Natural killer cell treated with Interleukin-12 subunit alpha and Interleukin-12 subunit beta and Interleukin-15 and Interleukin-18, amount 100 ng/mL, for 72 hours (primary cell): ENCODE measurements at places on chromosomes 2 and 18. TPM values are rescaled to one million over a fixed set of nuclear protein-coding genes. Genes with fewer than 3 reads are reported as not detected.

ZBTB7C gene
- not detected for total RNA-seq

GRCh38 chr2:122864728-122865127 is 1109.3 kb downstream of the TSN start:
- no peaks in the 10 kb centered on the region for H3K27me3 ChIP-seq
- no peak overlapping the region for H3K27ac ChIP-seq
- peaks cover 6% of the 10 kb centered on the region for H3K4me1 ChIP-seq
- DNase-seq: no peak
- peaks cover 5% of the 10 kb centered on the region for H3K36me3 ChIP-seq
- no peak overlapping the region for H3K4me3 ChIP-seq

GRCh38 chr2:149715005-149715592 is 127.5 kb upstream of the MMADHC start:
- H3K27me3 ChIP-seq: no peaks in the 10 kb centered on the region
- DNase-seq: no peak
- H3K36me3 ChIP-seq: no peaks in the 10 kb centered on the region
- H3K4me3 ChIP-seq: no peak overlapping the region
- no peaks in the 10 kb centered on the region for H3K4me1 ChIP-seq

SFT2D3 gene
- total RNA-seq: 5.2 TPM

DNA sequence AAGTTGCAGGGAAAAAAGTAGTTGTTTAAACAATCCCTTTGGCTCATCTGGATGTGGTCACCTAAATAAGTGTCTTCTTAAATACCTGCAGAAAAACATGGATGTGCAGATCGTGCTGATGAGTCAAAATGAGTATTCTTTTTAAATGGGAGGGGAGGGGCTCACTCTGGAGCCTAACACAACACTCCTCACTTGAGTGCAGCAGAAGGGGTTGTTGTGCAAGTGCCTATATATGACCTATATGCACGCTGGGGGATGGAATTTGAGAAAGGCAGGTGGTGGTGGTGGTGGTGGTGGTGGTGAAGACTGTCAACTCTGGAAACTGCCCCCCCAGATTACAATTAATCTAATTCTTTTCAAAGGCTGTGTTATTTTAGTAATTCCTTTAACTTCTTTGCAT is 77.9 kb upstream of the FAM124B start:
- H3K27me3 ChIP-seq: no peaks in the 10 kb centered on the region
- no peak overlapping the region for H3K4me3 ChIP-seq
- H3K4me1 ChIP-seq: peaks cover 18% of the 10 kb centered on the region
- peaks cover 23% of the 10 kb centered on the region for H3K36me3 ChIP-seq

GRCh38 chr18:29823671-29824070 is 1218.9 kb downstream of the DSC3 start:
- H3K27me3 ChIP-seq: no peaks in the 10 kb centered on the region
- no peak overlapping the region for H3K27ac ChIP-seq
- DNase-seq: no peak
- H3K4me3 ChIP-seq: no peak overlapping the region

- no peak overlapping the region for H3K27ac ChIP-seq
- H3K4me1 ChIP-seq: no peaks in the 10 kb centered on the region
- no peak for DNase-seq
- H3K4me3 ChIP-seq: no peak overlapping the region
These were observed 117.7 kb upstream of the SMIM21 start for GRCh38 chr18:75545189-75545588.

- no peak for DNase-seq
- H3K36me3 ChIP-seq: peaks cover 10% of the 10 kb centered on the region
- no peaks in the 10 kb centered on the region for H3K4me1 ChIP-seq
These were observed 518.9 kb upstream of the VRK2 start for GRCh38 chr2:57527685-57528084.

DNA sequence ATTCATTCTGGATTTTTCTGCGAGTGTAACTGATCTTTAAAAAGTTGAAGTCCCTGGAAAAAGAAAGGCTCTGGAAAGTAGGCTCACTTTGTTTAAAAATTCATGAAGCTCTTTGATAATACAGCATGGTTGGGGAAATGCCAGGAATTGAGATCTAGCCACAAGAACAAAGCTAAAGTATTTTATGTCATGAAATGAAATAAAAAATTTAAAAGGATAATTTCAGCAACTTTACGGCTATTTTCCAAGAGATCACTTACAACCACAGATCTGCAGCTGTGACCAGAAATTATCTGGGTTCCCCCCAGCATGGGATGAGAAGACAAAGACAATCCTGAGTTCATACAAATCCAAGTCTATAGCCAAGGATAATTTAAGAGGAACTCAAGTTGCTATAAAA is 25.3 kb upstream of the RFX8 start:
- H3K4me1 ChIP-seq: no peaks in the 10 kb centered on the region
- H3K27me3 ChIP-seq: peaks cover 9% of the 10 kb centered on the region
- no peaks in the 10 kb centered on the region for H3K36me3 ChIP-seq

SULT1C2 gene
- not detected for total RNA-seq
